ENCODE measurements at places on chromosomes 7 and 10. TPM values are rescaled to one million over a fixed set of nuclear protein-coding genes. Genes with fewer than 3 reads are reported as not detected.

DNA sequence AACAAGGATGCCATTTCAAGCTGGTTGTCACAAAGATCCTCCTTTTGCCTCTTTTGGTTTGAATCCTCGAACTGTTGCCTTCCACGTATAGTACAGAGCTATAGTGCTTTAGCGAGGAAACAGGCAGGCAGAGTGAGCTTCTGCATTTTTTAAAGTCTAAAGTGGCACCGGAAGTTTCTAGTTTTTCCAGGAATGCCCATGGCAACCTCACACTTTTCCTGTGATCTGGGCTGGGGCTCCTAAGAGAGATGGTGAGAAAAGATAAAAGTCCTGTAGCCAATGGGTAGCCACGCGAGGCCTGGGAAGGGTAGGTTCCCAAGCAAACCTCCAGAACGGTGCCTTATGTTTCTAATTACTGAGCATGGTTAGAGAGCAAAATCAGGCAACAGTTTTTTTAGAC, 76.7 kb downstream of the CALD1 start:
- H3K27me3 ChIP-seq: peaks cover 6% of the 10 kb centered on the region
- H3K4me3 ChIP-seq: no peak overlapping the region
- H3K36me3 ChIP-seq: no peaks in the 10 kb centered on the region
- H3K4me1 ChIP-seq: peaks cover 16% of the 10 kb centered on the region

GRCh38 chr7:9582824-9583223, 1149.4 kb downstream of the NXPH1 start:
- no peak for DNase-seq
- no peaks in the 10 kb centered on the region for H3K36me3 ChIP-seq
- H3K27ac ChIP-seq: no peak overlapping the region
- H3K27me3 ChIP-seq: no peaks in the 10 kb centered on the region
- no peak overlapping the region for H3K4me3 ChIP-seq

DNA sequence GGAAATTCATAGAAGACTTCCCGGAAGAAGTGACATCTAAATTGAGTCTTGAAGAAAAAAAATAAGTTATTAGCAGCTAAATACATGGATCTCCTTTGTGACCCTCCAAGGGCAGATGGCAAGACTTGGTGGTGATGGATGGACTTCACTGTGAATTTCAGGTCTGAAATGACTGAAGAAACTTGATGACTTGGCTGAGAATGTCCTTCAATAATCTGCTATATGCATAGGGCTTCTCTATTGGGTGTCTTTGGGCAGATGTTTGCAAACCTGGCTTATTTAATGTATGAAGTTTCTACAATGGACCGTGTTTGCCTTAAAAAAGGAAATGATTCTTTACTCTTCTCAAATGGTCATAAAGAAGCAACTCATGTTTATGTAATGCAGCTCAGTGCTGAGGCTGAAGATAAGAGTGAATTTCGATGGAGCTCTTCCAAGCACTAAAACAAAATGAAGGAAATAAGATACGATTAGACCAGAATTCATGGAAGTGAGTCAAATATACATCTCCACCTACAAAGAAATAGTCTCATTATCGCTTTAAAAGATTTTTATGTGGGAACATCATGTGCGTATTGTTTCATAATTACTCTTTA, 116.6 kb upstream of the WDR11 start:
- H3K36me3 ChIP-seq: no peaks in the 10 kb centered on the region
- DNase-seq: no peak
- no peaks in the 10 kb centered on the region for H3K27me3 ChIP-seq
- H3K4me1 ChIP-seq: no peaks in the 10 kb centered on the region
- no peak overlapping the region for H3K4me3 ChIP-seq
- no peak overlapping the region for H3K27ac ChIP-seq

DNA sequence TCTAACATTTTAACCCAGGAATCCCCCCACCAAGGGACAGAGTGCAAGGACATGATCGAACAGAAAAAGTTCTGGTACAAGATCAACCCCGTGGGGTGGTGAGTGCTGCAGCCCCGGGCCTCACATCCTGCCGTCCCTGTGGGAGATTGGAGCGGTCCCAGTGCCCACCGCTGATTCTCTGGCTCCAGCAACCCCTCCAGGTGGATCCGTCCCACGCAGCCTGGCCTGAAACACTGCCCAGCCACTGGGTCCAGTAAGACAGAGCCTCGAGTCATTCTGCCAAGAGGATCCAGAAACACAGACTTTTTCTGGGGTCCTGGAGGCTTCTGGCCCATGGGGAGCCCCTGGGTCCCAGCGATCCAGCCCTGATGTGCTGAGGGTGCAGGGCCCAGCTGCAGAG, 29.5 kb downstream of the GRIFIN start:
- H3K27me3 ChIP-seq: peaks cover 10% of the 10 kb centered on the region
- DNase-seq: no peak
- no peak overlapping the region for H3K4me3 ChIP-seq
- H3K36me3 ChIP-seq: no peaks in the 10 kb centered on the region
- no peak overlapping the region for H3K27ac ChIP-seq

The ERV3-1 gene
- 24.2 TPM for polyA plus RNA-seq

The CAV1 gene
- polyA plus RNA-seq: 0.08 TPM

The ATOH7 gene
- polyA plus RNA-seq: 0.20 TPM

The PTPRZ1 gene
- not detected for polyA plus RNA-seq
